ENCODE measurements at places on chromosomes 1 and 21.

DNA sequence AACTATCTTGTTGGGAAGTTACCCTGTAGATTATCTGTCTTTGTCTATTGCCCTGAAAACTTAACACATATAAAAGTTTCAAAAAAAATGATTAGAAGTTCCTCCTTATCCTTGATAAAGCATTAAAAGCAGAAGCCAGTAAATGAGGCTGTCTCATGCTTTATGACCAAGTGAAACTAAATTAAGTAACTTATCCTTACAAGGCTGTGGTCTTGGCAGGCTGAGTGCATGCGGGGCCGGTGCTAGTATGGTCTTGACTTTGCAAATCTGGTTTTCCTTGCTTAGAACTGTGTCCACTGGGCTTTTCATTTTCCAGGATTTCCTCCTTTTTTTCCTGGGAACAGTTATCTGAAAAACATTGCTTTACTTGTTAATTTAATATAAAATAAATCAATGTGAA, 43.1 kb downstream of the PCNX2 start:
- no peak for DNase-seq

- DNase-seq, result no peak
These were observed 473 bp upstream of the BRDT start for GRCh38 chr1:91948501-91949355.

- no peak for DNase-seq
These were observed 4.6 kb downstream of the COL9A2 start for GRCh38 chr1:40312238-40313205.

DNA sequence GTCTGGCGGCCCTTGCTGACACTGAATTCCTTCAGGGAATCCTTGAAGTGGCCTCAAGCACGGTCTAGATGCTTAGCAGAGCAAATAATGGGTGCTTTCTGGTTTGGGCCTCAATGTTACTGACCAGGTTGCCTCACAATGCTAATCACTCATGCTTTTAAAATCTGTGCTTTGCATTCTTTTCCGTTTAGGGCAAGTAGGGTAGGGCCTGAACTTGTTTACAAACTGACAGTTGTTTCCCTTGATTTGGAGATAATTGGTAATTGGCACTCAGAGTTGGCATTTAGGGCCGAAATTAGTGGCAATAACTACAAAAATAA, 1.4 kb downstream of the VPS13D start:
- DNase-seq, result no peak

DNA sequence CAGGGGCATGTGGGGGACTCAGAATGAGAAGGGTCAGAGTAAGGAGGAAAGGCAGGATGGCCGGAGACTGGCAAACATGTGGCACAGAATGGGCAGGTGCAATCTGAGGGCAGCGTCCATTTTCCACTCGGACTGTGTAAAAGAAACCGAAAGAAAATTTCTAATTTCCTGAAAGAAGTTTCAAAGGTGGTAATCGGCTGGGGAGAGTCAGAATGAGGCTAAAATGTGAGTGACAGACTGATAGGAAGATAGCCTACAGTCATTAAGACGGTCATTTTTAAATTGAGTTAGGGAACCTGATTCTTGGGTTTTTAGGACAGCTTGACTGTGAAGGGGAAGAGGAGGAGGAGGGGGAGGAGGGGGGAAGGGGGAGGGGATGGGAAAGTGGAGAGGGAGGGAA, 23.6 kb downstream of the COA6 start:
- DNase-seq, result no peak

- DNase-seq, result no peak
These were observed 221.5 kb downstream of the RERE start for GRCh38 chr1:8595941-8596340.

- DNase-seq, result no peak
These were observed 10.5 kb upstream of the TARS2 start for GRCh38 chr1:150476754-150477153.

DNA sequence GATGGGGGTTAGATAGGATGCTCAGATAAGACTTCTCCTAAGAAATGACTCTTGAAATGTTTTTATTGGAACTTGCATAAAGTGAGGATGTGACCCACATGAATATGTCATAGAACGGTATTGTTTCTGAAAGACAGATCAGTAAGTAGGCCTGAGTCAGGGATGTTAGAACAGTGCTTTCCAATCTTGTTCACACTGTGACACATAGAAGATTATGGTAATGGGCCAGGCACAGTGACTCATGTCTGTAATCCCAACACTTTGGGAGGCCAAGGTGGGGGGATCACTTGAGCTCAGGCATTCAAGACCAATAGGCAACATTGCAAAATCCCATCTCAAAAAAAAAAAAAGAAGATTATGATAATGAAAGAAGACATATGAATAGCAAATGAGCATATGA, 32.9 kb downstream of the FMO4 start:
- no peak for DNase-seq

- no peak for DNase-seq
These were observed 5.6 kb downstream of the PRCC start for GRCh38 chr1:156772728-156773497.
